ENCODE measurements at places on chromosomes 1 and 21.
A peak's percentile ranks its signal among the peaks of the same experiment; 100 is the strongest.

GRCh38 chr1:174800876-174801275, 198.9 kb upstream of the CACYBP start:
- DNase-seq: peak; percentile 67

GRCh38 chr1:73034271-73034670, 751.9 kb upstream of the NEGR1 start:
- no peak for DNase-seq

DNA sequence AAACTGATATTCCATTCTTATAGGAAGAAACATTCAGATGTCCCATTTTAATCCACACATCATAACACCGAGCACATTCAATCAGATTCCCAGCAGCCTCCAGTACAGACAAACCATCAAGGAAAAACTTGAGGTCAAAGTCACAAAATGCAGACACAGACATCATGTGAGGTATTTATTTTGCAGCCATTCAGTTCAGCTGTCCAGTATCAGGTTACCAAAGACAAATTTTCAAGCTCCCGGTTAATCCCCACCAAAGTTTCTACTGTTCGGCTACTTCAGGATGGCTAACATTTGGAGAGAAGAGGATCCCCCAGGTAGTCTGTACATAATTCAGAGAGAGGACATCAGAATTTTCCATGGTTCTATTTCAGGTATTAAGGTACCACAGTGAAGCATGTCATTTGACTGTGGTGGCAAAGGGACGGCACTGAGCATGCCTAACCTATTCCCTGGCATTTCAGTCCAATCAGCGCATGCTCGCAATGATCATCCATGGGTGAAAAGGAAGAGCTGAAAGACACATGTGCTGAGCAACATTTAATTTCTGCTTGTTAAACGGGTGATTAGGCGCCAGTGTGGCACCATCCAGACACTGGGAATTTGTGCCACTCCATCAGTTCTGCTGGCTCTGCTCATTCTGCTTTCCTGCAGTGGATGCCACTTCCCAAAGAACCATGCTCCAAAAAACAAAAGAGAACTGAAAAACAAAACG, 13.6 kb upstream of the NDC1 start:
- no peak for DNase-seq

- DNase-seq: no peak
Measured at GRCh38 chr1:226684026-226684425, 55.1 kb downstream of the ITPKB start.

GRCh38 chr1:40612345-40612831, 53.1 kb downstream of the RIMS3 start:
- peak; percentile 88 for DNase-seq

DNA sequence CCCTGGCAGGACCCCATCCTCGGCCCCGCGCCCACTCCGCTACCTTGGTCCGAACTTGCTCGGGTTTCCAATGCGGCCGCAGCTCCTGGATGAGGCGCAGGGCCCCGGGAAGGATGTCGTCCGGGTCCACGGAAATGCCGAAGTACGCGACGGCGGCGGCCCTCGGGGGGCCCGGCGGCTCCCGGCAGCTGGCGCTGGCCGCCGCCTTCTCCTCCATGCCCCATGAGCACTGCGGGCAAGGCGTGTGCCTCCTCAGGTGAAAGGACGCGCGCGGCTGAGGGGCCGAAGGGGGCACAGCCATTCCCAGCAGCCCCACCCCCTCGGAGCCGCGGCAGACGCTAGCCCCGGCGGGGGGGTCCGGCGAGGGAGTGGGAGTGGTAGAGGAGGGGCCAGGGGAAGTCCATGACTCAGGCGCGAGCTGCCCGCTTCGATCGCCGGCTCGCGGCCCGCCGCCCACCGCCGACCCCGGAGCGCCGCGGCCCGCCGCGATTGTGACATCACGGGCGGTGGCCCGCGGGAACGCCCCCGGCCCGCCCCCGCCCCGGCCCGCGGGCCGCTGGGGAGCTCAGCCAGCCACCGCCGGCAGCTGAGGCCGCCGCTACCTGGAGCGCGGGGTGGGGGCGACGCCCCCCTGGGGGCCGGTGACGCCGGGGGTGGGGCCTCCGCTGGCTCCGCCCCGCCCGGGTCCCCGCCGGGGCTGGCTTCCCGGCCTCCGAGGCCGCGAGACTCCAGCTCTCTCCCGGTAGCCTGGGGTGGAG, at the start of gene ETNK2:
Gene ETNK2 (minus strand): TSS at position 493 of the 758 bp plus-strand sequence. CDS start 192 bp downstream, at position 301.
- no peak for DNase-seq

DNA sequence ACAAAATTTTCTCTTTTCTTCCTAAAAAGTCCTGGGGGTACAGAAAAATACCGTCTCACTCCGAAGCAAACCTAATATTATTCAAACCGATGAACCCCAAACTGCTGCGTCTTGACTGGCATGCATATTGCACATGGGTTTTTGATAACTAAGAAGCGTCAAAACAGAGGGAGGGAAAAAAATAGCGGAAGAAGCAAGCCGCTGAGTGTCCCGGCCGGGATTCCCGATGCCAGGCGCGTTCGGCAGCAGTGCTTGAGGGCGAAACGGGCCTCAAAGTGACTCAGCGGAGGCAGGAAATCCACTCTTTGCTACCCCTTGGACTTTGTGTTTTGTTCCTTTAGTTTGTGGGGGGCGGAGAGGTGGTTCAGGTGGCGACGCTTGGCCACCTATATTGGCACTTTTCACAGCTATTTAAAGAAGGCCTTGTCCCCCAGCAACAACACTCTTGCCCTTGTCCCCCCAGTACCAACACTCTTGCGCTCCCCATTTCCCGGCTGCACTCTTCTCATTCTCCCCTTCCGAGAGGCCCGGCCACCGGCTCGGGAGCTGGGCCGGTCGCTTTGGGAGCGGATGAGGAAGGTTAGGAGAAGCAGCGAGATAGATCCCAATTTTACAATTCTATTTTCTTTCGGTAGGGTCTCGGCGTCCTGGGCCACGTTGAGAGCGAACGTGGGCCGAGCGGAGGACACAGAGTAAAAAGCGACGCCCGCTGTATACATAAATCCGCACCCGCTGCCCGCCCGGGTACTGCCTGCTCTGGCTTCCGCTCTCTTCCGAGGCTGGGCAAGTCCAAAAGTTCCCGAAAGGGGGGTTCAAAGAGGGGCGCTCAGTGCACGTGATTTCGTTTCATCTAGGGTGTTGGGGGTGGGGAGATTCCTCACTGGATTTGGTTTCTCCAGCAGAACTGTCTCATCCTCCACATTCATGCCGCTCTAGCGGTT, 2.5 kb downstream of the LMX1A start:
- no peak for DNase-seq
